ENCODE measurements at places on chromosomes 1 and 21. TPM values are rescaled to one million over a fixed set of nuclear protein-coding genes. Genes with fewer than 3 reads are reported as not detected.

CNIH3 gene
- 7.4 TPM for total RNA-seq

C1orf159 gene
- total RNA-seq, result 61.7 TPM

MARK1 gene
- 0.40 TPM for total RNA-seq

GUCA2B gene
- not detected for total RNA-seq

SAMSN1 gene
- total RNA-seq, result not detected

OPTC gene
- not detected for total RNA-seq

TPTE gene
- total RNA-seq, result not detected

SVBP gene
- total RNA-seq, result 32.7 TPM

OR2L8 gene
- total RNA-seq, result not detected

C1QA gene
- total RNA-seq, result not detected

- DNase-seq, result peak; percentile 38
These were observed 65.2 kb upstream of the TINAGL1 start for GRCh38 chr1:31510853-31511789.

DNA sequence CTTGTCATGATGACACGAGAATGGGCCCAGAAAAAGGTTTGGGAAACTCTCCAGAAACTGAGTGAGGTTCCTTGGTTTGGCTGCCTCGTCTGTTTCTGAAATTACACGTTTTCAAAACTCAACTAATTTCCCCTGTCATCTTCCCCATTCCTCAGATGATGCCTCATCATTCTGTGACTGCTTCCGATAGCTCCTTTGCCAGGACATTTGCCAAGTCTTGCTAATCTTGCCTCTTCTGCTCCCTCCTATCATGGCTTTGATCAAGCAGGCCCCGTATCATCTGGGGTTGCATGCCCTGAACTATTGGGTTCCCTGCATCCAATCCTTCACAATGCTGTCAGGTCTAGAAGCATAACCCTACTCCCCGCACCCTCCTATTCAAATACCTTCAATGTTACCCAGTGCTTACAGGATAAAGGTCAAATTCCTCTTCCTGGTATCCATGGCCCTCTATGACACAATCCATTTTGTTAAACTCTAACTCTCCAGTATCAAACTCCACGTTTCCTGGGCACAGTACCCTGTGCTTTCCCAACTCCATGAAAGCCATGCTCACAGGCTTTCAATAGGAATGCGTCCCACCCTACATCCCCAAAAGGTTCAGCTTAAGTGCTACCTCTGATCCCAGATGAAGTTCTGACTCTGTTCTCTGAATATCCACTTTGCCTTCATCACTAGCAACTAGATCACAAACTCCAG, 22.2 kb upstream of the TMEM200B start:
- peak; percentile 59 for DNase-seq

DNA sequence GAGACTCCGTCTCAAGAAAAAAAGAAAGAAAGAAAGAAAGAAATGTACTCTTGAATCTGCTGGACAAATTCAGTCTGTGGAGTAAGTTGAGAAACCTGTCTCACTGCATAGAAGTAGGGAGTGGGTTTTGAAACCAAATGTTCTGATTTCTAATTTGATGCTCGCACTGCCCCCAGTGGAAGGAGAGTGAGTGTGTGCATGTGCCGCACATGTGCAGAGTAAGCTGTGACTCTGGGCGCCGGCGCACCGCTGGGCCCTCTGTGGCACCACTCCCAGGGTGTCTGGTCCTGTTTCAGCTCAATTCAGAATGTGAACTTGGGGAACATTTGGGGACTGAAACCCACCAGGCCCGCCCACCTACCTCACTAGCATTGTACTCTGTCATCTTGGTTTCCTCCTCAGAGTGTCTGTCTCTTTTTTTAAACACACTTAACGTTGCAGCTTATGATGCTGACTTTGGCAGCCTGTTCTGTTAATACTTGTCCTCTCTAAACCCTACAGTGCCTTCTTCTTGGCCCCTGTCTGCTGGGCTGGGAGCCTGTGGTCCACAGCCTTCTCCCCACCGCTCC, 104.6 kb downstream of the CACNA1E start:
- DNase-seq, result no peak

- no peak for DNase-seq
These were observed 9.2 kb downstream of the GPR157 start for GRCh38 chr1:9119745-9120144.

DNA sequence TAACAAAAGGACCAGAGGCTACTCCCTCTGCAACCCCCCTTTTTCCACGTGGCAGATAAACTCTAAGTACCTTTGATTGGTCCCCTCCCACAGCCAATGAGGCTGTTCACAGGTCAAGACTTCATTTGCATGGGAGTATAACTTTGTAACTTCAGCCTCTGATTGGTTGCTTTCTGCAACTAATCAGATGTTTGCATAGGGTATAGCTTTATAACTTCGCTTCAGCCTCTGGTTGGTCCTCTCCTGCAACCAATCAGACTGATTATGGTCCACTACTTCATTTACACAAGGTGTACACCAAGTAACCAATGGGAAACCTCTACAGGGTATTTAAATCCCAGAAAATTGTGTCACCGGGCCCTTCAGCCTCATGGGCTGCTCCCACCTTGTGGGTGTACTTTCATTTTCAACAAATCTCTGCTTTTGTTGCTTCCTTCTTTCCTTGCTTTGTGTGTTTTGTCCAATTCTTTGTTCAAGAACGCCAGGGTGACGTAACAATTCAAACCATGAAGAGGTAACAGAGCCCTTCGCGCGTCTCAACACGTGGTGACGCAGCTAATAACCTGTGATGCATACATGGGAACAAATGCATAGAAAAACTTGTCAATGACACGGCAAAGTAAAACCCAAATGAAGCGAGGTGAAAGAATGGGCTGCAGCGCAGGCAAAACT, 47.2 kb downstream of the VPS26C start:
- DNase-seq, result no peak

DNA sequence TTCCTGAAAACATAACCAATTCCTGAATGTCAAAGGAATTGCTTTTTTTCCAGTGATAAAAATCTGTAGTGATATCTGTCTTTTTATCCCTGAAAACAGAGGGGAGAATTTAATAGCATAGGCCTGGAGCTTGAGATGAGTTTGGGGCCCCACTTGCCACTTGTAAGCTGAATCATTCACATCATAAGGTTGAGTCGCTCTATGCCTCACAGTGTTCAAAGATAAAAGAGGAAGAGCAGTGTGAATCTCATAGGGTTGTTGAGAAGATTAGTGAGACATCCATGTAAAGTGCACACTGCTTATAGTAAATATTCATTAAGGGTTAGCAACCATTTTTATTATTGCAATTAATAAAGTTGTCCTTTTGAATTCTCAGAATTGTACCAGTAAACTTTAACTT, 271.3 kb downstream of the DNM3 start:
- no peak for DNase-seq

DNA sequence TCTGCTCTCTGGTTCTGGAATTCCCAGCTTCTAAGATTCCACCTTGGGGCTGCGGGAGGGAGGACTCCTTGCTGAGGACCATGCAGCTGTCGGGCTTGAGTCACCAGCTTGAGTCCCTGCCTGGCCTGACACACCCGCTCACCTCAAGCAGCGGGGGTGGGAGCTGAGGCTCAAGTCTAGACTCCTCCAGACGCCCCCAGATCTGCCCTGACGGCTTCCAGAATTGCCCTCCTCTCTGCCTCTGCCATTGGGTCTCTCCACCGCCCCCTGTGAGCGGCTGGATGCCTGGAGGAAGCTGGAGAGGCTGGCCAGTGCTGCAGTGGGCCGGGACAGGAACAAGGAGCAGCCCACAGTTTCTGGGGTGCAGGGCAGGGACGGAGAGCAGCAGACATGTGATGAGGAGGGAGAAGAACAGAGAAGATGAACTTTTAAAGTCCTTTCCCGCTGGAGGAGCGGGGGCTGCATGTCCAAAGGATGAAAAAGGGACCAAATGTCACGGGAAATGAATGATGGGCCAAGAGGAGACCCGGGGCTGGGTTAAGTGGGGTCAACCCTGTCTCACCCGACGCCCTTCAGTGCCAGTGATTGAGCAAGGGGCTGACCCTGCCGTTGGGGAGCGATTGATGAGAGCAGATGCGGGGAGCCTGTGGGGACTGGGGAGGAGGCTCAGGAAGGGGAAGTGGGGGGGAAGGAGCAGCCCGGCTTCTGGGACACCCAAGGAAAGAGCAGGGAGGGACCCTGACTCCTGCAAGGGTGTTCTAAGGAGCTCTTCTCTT, 13.5 kb downstream of the CRABP2 start:
- DNase-seq, result peak; percentile 71

DNA sequence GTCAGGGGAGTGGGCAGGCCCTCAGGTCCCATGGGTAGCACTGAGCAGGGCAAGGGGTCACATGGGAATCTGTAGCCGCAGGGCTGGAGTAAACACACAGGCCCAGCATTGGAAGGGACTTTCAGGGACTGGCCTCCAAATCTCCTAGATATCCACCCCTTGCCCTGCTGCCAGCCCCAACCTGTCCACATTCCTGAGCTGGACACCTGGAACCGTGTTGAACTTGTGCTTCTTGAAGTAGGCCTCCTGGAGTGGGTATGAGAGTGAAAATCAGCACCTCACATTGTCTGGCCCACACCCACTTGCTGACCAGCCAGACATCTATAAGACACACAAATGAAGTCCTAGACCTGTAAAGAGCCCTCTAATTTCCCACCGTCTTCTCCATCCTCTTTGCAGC, 7.7 kb downstream of the POMGNT1 start:
- no peak for DNase-seq

DNA sequence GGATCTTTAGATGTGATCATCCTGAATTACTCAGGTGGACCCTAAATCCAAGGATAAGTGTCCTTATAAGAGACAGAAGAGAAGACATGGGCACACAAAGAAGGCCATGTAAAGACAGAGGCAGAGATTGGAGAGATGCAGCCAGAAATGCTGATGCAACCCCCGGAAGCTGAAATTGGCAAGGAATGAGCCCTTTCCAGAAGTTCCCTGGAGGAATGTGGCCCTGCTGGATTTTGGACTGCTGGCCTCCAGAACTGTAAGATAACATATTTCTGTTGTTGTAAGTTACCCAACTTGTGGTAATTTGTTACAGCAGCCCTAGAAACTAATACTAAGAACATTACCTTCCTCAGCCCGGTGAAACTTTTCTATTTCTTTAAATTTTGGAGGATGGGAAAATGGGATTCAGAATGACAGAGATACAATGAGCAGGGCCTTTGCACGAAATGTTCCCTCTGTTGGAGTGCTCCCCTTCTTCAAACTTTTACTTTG, 11.2 kb upstream of the PLPP3 start:
- DNase-seq, result peak; percentile 54

DNA sequence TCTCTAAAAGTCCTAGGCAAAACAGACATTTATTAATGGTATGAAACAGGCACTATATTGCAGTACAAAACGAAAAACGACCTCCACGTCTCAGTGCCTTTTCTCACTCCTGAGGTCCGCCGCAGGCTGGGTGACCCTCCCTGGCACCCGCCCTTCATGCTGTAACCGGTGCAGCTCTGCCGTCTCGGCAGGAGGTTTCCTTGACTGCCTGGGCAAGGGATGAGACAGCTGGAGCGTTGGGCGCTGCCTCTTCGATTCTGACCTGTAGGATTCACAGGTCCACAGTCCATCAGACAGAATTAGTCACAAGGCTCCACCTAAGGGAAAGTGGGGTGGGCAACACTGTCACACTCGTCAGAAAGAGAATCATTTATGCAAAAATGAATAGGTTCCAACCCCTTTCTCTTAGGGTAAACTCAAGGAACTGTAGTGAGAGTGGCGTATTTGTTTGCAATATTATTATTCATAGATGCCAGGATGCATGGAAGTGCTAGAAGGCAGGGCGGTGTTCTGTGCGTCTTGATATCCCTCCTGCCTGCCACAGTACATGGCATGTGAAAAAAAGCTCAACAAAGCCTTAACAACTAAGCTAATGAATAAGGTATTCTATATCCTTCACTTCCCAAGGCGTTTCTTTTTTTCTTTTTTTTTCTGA, 23.5 kb upstream of the ZBTB18 start:
- no peak for DNase-seq

GRCh38 chr1:41466146-41466545, 18.3 kb downstream of the EDN2 start:
- no peak for DNase-seq

GRCh38 chr1:47485817-47486216, 48.0 kb downstream of the FOXD2 start:
- no peak for DNase-seq

DNA sequence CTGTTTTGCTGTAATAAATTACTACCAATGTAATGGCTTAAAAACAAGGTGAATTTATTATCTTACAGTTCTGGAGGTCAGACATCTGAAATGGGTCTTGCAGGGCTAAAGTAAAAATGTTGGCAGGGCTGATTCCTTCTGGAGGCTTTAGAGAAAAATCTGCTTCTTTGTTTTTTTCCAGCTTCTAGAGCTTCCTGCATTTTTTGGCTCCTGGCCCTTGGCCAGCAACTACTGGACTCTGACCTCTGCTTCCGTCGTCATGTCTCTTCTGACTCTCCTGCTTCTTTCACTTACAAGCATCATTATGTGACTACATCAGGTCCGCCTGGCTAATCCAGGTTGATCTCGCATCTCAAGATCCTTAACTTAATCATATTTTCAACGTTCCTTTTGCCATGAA, 350.9 kb downstream of the S1PR1 start:
- DNase-seq, result no peak

- no peak for DNase-seq
These were observed 70.3 kb downstream of the KIF1B start for GRCh38 chr1:10280439-10281350.

- DNase-seq, result no peak
These were observed 60.5 kb downstream of the TOR1AIP2 start for GRCh38 chr1:179817056-179817455.

DNA sequence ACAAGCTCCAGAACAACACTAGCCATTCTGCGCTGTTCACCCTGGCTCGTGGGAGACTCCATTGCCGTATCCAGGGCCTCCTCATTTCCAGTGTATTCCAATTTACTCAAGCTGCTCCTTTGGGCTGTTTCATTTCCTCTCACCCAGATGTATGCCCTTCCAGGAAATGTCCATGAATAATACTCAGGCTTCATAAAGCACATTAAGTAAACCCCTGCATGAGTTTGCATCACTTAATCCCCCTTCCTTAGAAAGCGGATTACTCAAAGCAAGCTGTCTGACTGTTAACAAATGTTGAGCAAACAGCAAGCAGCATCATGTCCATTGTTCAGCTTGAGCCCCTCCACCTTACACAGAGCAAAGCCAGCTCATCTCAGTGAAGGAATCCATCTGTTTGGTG, 403.6 kb upstream of the PBX1 start:
- DNase-seq, result no peak

DNA sequence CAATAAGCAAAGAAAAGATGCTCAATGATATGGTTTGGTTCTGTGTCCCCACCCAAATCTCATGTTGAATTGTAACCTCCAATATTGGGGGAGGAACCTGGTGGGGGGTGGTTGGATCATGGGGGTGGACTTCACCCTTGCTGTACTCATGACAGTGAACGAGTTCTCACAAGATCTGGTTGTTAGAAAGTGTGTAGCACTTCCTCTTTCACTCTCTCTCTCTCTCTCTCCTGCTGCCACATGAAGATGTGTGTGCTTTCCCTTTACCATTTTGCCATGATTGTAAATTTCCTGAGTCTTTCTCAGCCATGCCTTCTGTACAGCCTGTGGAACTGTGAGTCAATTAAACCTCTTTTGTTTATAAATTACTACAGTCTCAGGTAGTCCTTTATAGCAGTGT, 248.4 kb downstream of the HHIPL2 start:
- DNase-seq, result no peak
